HL-60 (cell line): ENCODE measurements at places on chromosomes 11 and 22.

DNA sequence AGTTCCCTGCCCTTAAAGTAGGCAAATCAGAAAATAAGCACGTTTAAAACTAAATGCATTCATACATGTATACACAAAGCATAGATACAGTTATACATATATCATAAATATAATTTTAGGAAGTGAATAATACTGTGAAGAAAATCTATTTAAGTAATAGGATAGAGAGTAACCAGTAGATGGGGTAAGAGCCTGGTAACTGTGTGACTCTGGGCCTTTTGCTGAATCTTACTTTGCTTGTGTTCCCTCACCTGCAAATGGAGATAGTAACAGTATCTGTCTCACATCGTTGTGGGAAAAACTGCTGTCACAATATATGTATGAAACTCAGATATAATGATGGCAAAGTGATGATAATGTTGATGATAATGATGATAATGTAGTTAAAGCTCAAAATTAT, 29.9 kb downstream of the MS4A2 start:
- DNase-seq = no peak

DNA sequence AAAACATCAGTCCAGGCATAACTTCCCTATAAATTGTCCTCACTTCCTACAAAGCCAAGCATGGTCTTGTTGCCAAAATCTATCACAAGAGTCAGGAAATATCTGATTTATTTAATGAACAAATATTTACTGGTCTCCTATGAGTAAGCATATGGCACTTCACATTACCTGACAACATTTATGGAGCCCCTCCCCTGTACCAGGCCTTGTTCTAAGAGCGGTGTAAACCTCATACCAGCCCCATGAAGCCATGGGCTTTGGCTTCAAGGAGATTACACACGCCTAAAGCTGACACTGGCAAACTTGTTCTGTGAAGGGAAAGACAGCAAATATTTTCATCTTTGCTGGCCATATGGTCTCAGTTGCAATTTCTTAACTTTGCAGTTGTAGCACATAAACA, 43.0 kb upstream of the EIF3D start:
- DNase-seq = no peak

- DNase-seq = no peak
These were observed 17.7 kb upstream of the TUB start for GRCh38 chr11:8063324-8063723.

GRCh38 chr11:9574622-9575259, 1.3 kb downstream of the WEE1 start:
- no peak for DNase-seq

DNA sequence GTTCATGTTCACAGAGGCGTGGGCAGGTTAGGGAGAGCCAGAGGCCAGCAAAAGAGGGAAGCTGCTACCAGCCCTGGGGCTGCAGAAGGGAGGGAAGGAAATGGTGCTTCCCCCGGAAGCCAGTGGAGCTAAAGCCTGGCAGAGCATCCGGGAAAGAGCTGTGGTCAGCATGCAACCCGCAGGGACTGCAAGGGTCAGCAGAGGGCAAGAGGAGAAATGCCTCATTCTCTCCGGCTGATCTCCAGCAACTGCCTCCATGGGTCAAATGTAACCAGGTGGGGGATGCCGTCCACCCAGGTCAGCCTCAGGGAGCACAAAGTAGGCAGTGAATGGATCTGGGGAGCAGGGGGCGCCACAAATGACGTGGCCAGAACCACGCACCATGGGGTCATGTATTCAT, 36.9 kb upstream of the PRR5 start:
- peak; percentile 76 for DNase-seq

GRCh38 chr11:94322501-94322900, 18.1 kb downstream of the IZUMO1R start:
- no peak for DNase-seq

DNA sequence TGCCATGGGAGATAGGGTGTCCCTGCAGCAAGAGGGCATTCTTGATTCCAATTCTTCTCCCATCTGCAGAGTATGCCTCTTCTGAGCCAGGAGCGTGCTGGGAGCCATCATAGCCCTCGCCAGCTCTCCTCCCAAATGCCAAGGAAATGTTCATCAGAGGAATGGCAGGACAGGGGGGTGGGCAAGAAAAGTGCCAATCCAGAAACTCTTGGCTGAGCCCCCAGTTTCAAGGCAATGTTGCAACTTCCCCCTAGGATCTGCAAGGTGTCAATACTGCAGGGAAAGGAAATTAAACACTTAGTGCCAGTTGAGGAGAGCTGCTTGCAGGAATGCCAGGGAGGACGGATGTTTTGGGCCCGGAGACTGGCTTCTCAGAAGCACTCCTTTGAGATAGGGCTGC, 94.8 kb upstream of the PRDM11 start:
- no peak for DNase-seq

GRCh38 chr11:8067567-8067928, 13.5 kb upstream of the TUB start:
- no peak for DNase-seq

DNA sequence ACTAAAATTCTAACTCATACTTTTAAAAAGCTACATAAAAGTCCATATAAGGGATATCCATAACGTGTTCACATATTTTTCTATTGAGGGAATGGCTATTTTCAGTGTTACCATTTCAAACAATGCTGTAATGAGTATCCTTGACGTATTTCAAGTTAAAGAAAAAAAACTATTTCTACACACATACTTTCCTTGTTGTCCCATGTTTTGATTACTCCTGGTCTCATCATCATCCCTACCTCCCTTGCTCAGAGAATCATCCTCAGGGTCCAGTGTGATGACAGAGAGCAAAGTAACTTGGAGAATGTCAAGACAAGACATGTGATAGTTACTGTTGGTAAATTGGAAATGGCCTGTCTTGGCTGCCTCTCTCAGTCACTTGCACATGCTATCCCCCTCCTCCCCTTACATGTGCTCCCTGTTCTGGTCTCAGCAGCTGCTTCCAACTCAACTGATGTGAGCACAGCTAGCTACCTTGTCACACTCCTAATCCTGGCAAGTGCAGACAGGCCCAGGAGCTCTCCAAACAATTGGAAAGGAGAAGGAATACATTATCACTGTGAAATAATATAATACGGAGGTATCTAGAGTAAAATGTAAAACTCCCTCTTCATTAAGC, 21.8 kb downstream of the NUMA1 start:
- no peak for DNase-seq

GRCh38 chr11:72781313-72782080, 12.3 kb downstream of the STARD10 start:
- no peak for DNase-seq

DNA sequence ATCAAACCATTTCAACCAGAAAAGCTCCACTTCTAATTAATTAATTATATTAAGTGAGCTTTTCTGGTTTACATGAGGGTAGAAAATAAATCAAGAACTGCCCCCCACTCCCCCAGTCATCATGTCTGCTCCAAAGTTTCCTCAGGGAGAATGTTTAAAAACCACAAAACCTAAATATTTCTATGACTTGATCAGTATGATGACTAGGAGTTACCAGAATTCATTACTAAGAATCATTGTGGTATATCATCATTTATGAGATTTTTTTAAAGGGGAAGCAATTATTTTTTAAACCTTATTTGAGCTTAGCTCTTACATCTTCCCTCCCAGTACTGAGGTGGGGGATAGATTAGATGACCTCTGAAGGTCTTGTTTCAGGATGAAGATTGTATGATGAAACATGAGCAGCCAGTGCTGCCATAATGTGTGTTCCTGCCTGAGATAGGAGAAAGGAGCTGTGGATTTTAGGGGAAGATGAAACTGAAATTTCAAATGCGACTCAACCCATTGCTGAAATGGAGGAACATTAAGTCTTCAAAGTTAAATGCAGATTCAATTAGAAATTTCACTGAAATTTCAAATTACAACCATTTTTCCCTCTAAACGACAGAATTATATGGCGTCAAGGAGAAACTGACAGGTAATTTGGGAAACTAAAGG, 401.3 kb upstream of the CADM1 start:
- no peak for DNase-seq

GRCh38 chr11:78595436-78596130, 20.9 kb upstream of the NARS2 start:
- no peak for DNase-seq

GRCh38 chr11:73135346-73136284, 6.5 kb downstream of the FCHSD2 start:
- DNase-seq = no peak

DNA sequence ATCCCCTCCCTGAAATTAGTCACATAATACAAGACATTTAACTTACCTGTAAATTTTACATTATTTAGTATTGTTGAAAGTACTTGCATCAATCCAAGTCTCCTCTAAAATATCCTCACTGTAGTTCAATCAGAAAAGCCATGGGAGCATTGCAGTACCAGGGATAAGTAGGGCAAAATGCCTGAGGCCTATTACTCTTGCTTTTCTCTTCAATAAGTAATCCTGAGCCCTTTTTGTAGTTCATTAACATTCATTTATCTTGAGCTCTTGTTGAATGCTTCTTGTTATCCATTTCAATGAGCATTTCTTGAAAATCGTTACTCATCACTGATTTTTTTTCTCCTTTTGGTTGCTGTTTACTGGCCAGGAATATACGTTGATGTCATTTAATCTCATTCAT, 414.7 kb downstream of the LRRC4C start:
- DNase-seq = no peak

DNA sequence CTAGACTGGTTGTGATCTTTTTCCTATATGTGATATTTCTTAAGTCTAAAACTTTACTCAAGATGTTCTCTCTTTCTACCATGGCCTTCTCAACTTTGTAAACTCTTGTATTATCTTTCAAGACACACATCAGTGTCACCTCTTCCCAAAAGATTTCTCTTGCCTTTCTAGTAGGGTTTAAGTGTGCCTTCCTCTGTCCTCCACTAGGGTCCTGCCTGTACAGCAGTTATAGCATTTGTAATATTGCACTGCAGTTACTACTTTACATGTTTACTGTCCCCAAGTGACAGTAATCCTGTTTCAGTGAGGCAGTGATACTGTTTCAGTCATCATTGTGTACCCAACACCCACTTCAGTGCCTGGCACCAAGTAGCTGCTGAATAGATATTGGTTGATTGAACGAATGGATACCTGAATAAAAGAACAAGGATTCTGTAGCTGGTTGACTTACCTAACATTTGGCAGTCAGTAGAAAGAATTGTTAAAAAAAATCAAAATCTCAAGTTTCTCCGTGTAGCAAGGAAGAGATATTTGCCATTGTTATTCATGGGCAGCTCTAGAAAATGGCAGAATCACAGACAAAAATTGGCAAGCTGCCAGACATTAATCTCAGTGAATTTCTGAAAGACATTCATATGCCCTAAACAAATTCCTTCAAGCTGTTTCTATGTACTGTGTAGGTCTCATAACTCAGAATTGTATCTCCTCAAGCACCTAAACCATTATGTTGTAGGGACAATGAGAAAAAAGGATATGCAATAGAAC, 79.4 kb downstream of the RBMXL2 start:
- DNase-seq = no peak

DNA sequence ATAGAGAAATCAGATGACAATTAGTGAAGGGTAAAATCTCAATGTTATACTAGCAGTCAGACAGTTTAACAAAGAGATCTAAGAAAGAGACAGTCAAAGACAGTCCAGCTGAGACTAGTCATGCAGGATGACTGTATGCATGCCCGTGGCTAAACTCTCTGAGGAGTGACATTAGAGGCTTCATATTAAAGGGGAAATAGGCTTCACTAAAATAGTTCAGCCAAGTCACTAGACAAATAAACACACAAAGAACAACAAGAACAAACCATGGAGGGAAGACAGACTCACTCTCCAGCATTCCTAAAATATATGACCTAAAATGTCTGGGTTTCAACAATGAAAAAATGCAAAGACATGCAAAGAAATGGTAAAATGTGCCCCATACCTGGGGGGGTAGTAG, 18.6 kb upstream of the APLNR start:
- DNase-seq = no peak

DNA sequence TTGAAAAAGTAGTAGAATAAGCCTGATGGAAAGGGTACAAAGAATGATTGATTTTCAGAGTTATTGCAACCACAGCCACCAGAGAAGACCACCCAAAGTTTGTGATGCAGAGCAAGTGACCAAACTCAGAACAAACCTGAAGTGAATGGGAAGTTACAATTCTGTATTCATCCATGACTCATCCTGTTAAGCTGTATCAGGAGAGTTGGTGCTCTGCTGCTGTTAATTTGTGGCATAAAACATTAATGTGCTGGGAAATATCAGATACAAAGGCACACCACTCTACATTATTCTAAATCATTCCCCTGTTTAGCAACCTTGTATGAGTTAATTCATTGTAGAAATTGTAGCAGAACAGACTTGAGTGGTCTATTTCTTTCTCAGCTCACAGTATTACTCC, 19.6 kb upstream of the PDGFD start:
- DNase-seq = no peak

DNA sequence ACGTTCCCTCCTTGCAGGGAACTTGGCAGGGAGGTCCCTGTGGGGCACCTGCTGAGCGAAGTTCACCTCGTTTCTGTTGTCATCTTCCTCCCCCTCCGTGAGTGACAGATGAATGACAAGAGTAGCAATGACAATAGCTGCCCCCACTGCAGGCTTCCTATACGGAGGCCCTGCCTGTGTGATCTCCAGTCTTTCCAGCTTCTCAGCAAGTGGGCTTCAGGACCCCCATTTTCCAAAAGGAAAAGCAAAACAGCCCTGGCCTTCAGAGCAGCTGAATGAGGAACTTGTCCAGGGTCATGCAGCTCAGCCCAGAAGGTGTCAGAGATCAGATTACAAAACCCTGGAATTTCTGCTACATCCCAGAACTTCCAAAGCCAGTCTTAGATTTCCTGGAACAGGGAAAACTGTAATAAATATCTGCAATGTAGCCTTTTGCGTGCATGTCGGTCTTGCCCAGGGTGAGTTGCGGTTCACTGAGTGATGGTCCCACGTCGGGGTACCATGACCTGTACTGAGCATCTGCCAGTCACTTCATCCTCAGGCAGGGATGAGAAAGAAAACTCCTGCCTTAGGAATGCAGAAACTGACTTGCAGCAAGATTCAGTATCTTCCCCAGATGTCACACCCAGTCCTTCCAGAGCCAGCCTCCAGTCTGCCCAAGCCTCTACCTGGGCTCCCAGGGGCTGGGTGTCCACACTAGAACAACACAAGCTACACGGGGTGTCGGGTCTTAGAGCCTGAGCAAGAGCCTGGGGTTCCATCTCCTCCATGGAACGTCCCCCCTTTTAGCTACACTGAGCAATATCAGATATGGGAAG, 1457.0 kb downstream of the BRD1 start:
- no peak for DNase-seq

DNA sequence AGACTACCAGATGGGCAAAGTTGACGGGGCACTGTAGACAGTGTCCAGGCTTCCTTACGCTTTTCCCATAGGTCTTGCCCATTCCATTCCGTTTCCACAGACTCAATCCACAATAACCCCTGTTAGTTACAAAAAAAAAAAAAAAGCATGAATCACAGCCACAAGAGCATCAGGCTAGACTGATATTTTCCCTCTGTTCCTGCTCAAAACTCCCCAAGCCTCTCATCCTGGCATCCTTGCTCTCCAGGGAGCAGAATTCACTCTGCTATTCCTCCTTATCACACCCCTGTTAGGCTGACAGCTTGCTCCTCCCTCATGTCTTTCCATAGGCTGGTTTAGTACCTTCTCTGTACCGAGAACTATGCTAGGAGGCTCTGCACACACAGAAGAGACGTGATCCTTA, 42.2 kb downstream of the TMEM123 start:
- DNase-seq = no peak
